Hippocampal formation (tissue), 2 donors: ENCODE measurements at places on chromosomes 1 and 21.
A peak's percentile ranks its signal among the peaks of the same experiment; 100 is the strongest.

DNA sequence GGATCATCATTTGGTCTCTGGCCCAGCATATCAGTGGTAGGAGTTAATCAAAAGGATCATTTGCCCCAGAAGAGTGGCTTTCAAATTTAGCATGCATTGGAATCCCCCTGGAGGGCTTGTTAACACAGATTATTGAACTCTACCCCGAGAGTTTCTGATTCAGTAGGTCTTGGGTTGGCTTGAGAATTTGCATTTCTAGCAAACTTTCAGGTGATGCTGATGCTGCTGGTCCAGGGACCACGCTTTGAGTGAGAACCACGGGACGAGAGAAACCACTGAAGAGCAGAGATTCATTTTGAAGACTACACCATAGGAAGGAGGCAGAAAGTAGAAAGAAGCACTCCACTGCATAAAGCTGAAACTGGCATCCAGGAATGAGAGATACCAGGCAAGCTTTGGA lies 81.3 kb upstream of the DUSP10 start:
- no peak for DNase-seq

- DNase-seq = no peak
Measured at GRCh38 chr21:26835027-26835713, 10.0 kb downstream of the ADAMTS1 start.

DNA sequence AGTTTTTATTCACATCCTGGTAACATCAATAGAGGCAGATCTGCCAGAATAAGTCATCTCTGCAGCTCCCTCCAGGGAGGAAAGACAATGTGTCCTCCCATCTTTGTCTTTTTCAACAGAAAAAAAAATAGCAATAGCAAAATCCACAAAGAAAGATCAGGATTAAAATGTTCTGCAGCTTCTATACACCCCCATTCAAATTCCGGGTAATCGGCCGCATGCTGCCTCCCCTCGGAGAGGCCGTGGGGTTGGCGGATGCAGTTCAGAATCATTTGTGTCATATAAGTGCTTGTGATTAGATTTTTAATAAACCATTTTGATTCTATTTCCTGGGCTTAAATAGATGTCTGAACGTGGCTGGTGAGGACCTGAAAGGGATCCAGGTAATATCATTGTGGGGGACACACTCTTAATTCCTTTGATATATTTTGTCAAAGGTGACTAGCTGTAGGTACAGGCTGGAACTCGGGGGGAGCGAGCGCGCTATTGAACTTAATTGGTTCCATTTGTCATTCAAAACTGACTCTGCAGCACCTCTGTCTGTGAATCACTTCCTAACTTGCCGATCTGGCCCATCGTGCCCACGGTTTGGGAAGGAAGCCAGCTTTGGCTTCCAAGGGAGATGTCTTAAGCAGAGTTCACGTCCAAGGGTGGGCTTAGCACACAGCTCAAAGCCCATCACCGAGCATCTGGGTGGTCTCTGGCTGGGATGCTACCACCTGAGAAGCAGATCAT lies 85.6 kb upstream of the ARHGEF16 start:
- DNase-seq = no peak

DNA sequence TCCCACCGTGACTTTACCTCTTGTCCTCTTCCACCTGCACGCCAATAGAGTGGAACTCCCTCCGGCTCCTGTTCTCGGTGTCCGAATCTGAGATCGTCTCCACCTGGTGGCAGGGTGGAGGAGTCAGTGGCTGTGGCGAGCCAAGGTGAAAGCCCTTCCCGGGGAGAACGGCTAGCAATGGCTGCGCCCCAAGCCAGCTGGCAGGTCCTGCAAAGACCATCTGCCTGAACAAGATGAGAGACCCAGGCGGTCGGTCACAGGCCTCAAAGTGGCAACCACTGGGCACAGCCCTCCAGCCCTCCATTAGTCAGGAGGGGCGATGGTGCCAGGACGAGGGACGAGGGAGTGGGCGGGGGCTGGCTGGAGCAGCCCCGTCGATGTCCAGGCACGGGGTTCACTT lies 25.4 kb upstream of the SMIM12 start:
- DNase-seq = no peak

GRCh38 chr1:8427493-8427892 lies 109.6 kb downstream of the SLC45A1 start:
- DNase-seq = no peak

GRCh38 chr1:232556351-232556750 lies 73.6 kb downstream of the SIPA1L2 start:
- no peak for DNase-seq

DNA sequence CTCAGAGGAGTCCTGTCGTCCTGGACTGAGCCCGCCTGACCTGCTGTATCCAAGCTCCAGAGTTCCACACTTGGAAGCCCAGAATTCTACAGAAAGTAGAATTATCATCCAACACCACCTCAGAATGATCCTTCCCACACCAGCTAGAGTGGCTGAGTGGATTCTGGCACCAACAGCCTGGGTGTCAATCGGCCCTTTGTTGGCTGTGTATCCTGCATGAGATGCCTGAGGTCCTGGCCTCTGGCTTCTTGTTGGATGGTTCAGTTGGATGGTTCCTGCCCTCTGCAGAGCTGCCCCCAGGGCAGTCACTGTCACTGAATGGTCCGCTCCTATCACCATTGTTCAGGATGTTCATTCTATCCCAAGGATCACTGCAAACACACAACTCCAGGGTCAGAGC lies 49.8 kb downstream of the PGBD5 start:
- DNase-seq = no peak

DNA sequence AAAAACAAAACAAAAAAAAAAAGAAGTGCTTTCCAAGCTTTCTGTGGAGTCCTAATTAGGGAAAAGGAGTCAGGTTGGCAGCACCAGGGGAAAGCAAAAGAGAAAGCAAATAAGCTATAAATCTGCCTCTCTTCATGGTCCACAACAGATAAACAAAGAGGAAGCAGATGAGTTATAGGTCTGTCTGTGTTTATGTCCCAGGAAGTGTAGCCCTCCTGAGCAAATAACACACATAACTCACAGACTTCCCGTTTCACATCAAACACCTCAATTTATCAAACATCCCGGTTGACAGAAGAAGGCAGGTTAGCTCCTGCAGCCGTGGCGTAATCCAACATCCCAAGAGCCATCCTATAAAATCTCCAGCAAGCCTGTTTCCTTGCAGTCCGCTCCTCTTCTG lies 5.6 kb upstream of the SLC2A5 start:
- DNase-seq = no peak

GRCh38 chr1:183844806-183845205 lies 39.9 kb downstream of the RGL1 start:
- DNase-seq = no peak

DNA sequence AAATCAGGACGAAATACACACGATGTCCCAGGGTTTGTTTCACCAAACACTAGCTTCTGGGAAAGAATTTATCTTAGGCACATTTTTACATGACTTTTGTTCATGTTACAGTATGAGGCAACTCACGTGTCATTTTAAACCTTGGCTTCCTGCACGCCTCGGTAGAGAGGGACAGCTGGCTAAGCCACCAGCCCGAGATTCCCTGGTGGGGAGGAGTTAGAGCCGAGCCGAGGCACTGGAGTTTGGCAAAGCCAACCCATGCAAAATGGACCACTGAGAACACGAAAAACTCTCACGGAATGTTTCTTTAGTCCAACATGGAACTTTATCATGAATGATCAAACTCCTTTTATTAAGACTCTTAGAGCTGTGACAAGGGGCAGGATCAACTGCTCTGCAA lies 240.0 kb downstream of the DYRK1A start:
- DNase-seq = no peak

GRCh38 chr1:66684353-66684752 lies 67.9 kb upstream of the DYNLT5 start:
- DNase-seq = no peak

DNA sequence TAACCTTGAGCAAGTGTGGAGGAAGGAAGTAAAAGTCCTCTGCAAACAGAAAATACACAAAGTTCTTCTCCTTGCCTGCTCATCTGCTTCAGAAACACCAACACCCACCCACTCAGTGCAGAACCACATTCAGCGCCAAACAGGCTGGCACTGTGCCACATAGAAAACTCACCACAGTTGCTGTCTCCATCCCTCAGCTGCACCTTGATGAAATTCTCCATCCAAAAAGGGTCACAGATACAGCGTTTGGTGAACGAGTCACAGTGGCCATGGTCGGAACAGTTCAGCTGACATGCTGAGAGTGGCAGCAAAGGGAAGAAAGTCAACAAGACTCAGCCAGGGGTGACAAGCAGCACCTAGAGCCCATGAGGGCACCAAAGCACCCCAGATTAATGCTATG lies 114.5 kb downstream of the KIAA0319L start:
- no peak for DNase-seq

GRCh38 chr1:180501865-180502360 lies 464 bp downstream of the ACBD6 start:
- no peak for DNase-seq

DNA sequence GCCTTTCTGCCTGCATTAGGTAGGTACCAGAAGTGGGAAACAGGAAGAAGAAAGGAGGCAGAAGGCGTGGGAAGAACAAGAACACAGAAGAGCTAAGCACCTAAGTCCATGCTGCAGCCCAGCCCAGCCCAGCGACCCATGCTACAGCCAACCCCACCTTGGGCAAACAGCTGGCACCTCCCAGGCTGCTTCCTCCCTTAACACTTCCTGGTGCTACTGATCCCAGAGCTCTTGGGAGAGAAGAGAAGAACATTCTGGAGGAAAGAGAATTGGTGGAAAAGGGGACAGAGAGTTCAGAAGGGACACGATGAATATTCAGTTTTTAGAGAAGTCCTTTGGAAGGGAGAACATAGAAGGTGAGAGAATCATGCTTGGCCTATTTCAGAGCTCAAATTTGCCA lies 28.5 kb downstream of the PLEKHA6 start:
- DNase-seq = no peak

- no peak for DNase-seq
Measured at GRCh38 chr1:164777518-164777917, 218.5 kb downstream of the PBX1 start.

DNA sequence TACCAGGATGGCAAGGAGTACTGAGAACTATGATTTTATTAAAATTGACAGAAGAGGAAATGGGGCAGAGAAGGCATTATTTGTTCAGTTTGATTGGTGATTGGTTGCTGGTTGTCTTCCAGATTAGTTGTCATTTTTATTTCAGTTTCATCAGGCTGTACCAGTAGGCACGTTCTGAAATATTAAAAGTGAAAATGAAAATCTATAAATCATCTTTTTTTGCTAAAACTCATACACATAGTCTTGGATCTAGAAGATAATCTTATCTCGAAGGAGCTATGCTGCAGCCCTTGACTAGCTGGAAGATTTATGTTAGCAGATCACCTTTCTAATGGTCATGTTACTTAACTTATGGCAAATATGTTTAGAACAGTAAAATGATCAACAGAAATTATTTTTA lies 29.0 kb downstream of the NEK7 start:
- DNase-seq = no peak

DNA sequence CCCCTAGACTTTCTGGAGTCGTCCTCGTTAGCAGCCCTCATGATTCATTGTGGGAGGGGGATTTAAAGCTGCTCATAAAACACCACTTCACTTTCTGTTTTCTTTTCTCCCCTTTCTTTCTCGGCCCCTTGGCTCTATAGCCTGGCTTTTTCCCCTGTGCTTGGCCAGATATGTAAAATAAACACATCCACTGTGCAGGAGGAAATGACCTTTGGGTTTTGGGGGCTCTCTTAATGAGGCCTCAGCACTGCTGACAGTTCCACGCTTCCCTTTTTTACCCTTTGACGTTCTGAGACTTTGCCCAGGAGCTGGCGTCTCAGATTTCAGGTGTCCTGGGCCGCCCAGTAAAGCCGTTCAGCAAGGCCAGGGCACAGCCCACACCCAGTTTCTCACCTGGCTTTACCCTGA lies 65.7 kb downstream of the RUNX3 start:
- no peak for DNase-seq

DNA sequence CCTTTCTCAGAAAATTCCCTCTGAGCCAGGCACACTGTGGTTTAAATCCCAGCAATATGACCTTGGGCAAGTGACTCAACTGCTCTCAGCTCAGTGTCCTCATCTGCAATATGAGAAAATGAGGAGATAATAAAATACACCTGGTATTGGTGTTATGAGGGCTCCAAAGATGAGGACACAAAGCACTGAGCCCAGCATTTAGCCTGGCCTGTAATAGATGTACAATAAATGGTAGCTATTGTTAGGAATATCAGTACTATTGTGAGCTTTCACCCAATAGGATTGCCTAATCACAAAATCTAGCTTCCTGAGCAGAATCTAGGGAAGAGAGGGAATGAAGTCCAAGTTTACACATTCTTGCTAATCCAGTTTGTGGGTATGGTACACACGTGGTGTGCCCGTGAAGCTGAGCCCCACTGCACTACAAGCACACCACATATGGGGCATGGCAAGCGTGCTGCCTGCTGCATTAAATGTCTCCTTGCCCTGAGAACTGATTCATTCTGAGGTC lies 24.3 kb upstream of the SLC30A1 start:
- no peak for DNase-seq

GRCh38 chr1:61563611-61564010 lies 161.3 kb downstream of the TM2D1 start:
- DNase-seq = no peak

DNA sequence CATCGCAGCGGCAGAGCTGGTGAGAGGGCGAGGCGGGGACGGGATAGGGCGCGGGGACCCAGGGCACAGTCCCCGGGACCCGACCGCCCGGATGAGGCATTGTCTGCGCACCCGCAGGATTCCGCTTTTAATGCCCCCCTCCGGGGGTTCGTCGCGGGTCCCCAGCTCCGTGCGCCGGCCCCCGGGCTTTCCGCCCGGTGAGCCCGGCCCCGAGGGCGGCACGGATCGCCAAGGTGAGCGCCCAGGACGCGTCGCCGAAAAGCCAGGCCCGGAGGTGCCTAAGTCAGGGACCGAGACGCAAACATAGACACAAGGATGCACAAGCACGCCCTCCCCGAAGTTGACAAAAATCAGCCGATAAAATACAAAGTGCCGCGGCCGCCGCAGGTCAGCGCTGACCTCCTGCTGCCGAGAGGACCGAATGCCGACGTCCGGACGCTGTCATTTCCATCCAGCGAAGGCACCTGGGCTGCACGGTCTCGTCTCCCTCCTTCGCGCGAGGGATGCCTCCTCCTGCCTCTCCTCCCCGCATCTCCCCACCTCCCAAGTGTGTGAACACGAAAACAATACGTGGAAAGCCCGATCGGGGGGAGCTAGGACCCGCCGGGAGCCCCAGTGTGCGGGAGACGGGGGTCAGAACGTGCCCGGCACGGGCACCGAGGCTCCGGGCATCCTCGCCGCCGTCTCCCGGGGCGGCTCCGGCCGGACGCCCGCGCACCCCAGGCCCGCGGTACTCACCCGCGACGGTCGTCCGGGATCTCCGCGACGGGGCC lies 101.1 kb upstream of the SOD1 start:
- peak; percentile 76 for DNase-seq

GRCh38 chr1:155307247-155307740 lies 1.4 kb upstream of the FDPS start:
- DNase-seq = no peak

- no peak for DNase-seq
Measured at GRCh38 chr21:43640400-43640799, 18.9 kb downstream of the HSF2BP start.

DNA sequence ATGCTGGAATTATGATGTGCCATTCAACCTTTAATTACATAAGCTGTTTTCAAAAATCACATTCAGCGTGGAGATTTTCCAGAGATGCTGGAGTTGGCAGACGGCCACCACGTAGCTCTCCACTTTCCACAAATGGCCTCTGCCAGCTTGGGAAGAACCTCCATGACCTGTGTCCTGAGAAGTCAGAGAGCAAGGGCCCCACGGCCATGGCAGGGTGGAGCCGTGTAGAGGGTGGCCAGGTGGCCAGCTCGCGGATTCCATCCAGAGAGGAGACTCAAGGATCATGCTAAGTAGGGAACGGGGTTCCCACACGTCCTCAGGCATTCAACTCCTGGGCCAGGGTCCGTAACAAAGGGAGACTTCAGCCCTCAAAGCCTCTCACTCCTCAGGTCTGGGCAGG lies 1.3 kb upstream of the GALE start:
- DNase-seq = no peak
